AG08395 (cell line): ENCODE measurements at places on chromosomes 12 and 14.

- DNase-seq: no peak
Observed at GRCh38 chr12:7039403-7039802, 21.1 kb upstream of the C1S start.

GRCh38 chr12:46377678-46378077, 5.1 kb upstream of the SLC38A2 start:
- DNase-seq: peak; percentile 10

DNA sequence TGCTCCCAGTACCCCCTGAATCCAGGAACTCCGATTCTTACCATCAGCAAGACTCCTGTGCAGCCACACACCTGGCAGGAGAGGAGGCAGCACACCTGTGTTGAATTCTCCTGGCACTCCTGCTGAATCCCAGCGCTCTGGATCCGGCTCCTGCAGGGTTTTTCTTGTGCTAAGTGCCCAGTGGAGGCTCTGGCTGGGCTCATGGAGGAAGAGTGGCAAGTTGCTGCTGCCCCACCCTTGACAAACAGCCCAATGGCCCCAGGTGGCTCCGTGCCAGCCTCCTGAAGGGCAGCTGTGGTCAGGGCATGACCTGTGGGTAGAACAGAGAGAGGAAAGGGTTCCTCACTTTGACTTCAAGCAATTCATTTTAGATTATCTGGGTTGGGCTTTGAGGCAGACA, 20.0 kb downstream of the CRACR2A start:
- no peak for DNase-seq

GRCh38 chr12:29103539-29103974, 45.5 kb upstream of the FAR2 start:
- DNase-seq: no peak

DNA sequence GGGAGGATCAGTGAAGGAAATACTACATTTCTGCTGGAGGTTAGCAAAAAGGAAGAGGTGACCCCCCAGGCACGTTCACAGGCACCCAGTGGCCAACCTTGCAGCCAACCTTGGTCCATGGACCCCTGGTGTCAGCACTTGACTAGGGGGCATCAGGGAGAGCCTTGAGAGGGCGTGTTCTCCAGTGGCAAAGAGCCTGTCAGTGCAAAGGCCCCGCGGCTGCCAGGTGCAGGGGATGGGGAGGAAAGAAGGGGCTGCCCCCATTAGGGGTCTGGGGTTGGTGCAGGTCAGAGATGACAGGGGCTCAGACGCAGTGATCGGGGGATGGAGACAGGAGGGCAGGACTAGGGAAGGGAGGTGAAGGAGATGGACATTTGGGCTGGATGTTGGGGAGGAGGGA, 22.7 kb upstream of the ULK1 start:
- no peak for DNase-seq

- peak; percentile 22 for DNase-seq
Observed at GRCh38 chr14:97280526-97280925, 483.3 kb downstream of the VRK1 start.

DNA sequence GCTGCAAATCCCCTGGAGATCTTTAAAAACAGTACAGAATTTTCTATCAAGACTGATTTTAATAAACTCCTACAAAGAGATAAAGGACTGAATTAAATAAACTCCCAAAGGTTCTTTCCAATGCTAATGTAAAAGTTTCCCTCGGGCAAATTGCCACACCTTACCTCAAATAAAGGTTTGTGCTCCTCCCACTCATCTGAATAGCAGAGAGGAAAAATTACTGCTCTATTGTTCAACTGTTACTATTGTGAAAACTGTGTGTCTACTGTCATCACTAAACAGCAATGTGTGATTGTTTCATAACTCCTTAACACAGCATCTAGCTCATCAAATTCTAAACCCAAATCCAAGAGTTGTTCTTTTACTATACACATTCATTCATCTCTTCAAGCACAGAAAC, 3.2 kb downstream of the SPTLC2 start:
- no peak for DNase-seq

DNA sequence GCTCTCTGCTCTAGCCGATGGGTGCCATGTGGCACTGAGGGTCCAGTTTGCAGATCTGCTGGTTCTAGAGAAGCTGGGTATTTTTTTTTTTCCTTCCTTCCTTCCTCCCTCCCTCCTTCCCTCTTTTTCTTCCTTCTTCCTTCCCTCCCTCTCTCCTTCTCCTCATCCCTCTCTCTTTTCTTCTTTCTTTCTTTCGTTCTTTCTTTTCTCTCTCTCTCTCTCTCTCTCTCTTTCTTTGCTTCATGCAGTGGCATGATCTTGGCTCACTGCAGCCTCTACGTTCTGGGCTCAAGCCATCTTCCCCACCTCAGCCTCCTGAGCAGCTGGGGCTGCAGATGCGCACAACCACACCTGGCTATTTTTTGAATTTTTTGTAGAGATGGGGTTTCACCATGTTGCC, 2.7 kb upstream of the BCL7A start:
- DNase-seq: no peak

- peak; percentile 41 for DNase-seq
Observed at GRCh38 chr12:7899755-7900154, 27.0 kb upstream of the SLC2A14 start.

DNA sequence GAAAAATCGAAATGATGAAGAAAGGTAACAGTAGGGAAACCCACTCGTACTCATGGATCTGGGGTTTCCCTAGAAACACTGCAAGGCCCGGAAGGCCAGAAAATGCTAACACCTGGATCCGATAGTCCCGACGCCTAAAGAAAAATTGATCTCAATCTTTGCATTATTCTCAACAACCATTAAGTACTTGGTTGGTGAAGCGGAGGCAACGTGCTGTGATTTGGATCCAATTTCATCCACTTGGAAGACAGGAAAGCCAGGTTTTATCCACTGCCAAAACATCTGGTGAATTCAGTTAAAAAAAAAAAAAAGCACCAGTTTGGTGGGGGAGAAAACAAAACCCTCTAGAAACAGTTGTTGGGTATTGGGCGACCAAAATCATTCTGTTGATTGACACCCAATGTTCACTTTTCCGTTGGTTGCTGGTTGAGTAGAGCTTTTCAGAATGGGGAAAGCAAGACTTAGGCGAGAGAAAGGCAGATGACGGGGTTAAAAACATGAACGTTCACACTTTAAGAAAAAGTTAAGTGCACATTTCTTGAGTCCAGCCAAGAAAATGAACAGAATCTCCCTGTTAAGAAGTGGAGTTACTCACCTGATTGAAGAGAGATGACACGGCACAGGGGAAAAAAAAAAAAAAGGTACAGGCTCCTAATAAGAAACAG, 41.9 kb upstream of the MED13L start:
- peak; percentile 24 for DNase-seq

DNA sequence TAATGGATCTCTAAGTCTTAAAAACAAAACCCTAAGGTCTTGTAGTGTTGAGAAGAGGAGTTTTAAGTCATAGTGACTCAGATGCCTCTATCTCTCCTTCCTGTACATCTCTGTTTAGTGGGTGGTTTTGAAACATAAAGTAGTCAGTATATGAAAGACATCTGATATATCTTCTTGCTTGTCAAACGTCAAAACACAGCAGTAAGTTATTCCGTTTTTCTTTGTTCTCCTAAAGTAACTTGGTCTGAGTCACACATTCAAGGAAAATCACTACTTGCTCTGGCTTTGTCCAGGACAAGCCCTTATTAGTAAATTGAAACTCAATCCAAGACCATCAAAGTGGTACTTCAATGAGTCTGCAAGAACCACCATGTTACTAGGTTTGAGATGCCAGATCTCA, 1172.5 kb downstream of the BCL11B start:
- no peak for DNase-seq

DNA sequence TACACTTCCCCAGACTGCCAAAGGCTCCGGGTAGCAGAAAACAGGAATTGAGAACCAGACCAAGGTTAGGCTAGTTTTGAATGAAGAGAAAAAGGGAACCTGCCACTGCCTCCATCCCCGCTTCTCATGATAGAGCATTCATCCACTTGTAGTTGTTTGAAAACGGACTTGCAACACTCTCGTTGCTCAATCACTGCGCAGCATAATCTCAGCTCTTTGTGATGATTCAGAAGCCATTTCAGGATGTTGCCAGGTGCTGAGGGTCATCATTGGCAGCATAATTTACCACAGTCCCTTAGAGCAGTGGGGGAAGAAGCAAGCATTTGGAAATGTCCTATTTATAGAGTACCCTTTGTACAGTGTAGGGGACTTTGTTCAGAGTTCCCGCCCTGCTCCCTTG, 25.6 kb downstream of the KCNK13 start:
- peak; percentile 31 for DNase-seq

- no peak for DNase-seq
Observed at GRCh38 chr14:79467835-79468234, 743.5 kb downstream of the DIO2 start.

- no peak for DNase-seq
Observed at GRCh38 chr12:54129028-54129903, 59.5 kb downstream of the SMUG1 start.

DNA sequence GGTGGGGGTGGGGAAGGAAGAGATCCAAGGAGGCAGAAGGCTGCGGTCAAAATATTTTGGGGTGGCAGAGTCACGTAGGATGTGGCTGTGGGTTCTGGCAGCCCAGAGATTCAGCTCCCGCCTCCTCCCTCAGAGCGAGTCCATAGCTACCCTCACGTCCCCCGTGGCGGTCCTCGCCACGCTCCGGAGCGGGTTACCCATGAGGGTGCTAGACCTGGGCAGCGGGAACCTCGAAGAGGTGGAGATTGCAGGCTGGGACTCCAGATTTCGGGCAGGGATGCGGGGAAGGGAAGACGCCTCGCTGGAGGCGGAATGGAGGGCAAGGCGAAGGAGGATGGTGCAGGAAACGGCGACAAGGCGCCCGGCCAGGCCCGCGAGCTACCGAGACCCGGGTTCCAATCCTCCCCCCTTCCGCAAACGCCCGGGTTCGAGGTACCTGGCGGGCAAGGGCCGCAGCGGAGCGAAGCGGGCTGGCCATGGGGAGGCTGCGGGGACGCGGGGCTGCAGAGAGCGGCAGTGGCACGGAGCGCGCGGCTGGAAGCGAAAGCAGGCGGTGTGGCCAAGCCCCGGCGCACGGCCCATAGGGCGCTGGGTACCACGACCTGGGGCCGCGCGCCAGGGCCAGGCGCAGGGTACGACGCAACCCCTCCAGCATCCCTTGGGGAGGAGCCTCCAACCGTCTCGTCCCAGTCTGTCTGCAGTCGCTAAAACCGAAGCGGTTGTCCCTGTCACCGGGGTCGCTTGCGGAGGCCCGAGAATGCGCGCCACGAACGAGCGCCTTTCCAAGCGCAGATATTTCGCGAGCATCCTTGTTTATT, 46.2 kb downstream of the BCAT1 start:
- DNase-seq: peak; percentile 31

DNA sequence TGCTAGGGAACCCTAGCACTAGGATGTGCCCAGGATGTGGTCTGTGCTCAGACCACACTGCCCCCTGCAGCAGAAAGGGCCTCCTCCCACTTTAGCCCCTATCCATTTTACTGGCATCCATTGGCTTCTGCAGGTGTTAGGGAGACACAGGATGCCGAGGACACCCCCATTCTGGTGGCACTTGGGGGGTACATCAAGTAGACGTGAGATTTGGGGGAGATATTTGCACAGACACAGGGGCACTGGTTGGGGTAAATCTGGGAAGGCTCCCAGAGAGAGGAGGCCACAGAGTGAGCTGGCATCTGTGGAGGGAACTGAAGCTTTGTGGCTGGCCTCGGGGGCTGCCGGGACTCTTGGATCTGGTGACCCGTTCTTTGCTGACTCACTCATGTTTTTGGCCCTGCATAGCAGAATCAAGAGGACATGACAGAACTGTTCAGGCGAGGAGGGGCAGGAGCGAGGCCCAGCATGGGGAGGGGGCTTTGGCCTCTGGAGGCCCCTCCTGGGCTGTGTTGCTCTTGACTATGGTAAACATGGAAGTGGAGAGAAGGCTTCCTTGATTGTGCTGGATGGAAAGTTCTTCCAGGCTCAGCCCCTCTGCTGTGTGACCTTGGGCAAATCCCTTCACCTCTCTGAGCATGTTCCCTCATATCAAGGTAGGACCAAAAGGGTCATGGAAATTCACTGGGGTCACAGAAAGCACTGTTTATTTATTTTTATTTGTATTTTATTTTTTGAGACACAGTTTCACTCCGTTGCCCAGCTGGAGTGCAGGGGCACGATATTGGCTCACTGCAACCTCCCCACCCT, 1.8 kb downstream of the PLBD2 start:
- DNase-seq: peak; percentile 38

GRCh38 chr14:90580377-90581335, 183.8 kb downstream of the CALM1 start:
- DNase-seq: no peak

DNA sequence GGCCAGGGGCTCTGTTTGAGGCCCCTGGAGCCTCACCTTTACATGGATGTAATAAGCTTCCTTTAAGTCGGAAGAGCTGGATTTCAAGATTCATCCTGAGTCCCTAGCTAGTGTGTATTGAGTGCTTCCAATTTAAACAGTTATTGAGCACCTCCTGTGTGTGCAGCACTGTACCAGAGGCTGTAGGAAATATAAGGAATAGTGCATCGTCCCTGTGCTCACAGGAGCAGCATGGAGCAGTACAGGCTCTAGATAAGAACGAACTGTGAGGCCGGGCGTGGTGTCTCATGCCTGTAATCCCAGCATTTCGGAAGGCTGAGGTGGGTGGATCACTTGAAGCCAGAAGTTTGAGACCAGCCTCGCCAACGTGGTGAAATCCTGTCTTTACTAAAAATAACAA, 65.8 kb upstream of the METAP2 start:
- DNase-seq: no peak

GRCh38 chr12:571795-572531, 91.3 kb downstream of the NINJ2 start:
- no peak for DNase-seq

DNA sequence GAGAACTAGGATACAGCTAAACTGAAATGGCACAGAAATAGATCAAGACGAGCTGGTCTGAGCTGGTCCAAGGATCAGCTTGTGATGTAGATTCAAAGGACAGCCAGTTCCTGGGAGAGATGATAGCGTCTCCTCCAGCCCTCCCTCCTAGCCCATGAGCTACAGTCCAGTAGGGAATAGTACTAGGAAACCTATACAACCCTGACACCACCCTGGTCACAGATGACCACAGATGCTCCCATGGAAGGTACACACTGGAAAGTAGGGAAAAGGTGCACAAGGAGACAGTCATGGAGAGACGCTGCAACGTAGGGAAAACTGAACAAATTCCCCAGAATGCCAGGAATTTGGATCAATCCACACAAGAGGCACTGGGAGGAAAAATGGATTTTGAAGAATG, 6.9 kb downstream of the GCH1 start:
- no peak for DNase-seq

GRCh38 chr12:29741342-29742241, 42.1 kb downstream of the TMTC1 start:
- DNase-seq: no peak

DNA sequence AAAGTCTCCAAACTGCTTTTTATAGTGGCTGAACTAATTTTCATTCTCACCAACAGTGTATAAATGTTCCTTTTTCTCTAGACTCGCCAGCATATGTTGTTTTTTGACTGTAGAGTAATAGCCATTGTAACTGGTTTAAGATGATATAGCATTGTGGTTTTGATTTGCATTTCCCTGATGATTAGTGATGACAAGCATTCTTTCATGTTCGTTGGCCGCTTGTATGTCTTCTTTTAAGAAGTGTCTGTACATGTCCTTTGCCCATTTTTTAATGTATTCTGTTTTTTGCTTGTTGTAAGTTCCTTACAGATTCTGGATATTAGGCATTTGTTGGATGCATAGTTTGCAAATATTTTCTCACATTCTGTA, 404.9 kb downstream of the FLRT2 start:
- no peak for DNase-seq
